ENCODE measurements at places on chromosomes 3 and 15. TPM values are rescaled to one million over a fixed set of nuclear protein-coding genes. Genes with fewer than 3 reads are reported as not detected.
A peak's percentile ranks its signal among the peaks of the same experiment; 100 is the strongest.

RAB43 gene
- 11.4 TPM for total RNA-seq

MDFIC2 gene
- total RNA-seq: not detected

CCR3 gene
- total RNA-seq: not detected

ELL3 gene
- total RNA-seq: 2.7 TPM

ADAMTSL3 gene
- total RNA-seq: not detected

LRRC3B gene
- 0.16 TPM for total RNA-seq

SPATA12 gene
- not detected for total RNA-seq

SLC9C1 gene
- 0.55 TPM for total RNA-seq

DNA sequence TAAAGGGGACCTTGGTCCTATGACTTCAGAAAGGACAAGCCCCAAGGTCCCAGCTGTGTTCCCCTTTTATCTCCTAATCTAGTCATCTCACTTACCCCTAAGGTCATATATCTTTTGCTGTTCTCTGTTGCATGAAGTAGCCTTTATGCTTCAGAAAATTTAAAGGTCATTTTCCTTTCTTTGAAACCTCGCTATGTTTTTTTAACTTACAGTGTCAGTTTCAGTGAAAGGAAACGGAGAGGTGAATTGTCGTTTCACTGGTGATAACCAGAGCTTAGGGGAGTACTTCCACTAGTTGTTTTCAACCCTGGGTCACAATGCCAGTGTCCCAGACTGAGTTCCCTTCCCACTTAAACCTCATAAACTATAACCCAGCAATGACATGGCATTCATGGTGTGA lies 357.4 kb downstream of the GAP43 start:
- DNase-seq: no peak

GRCh38 chr15:57477736-57478522 lies 101.6 kb downstream of the CGNL1 start:
- DNase-seq: no peak

- DNase-seq: no peak
These were observed 43.0 kb upstream of the UTS2B start for GRCh38 chr3:191373327-191373726.

DNA sequence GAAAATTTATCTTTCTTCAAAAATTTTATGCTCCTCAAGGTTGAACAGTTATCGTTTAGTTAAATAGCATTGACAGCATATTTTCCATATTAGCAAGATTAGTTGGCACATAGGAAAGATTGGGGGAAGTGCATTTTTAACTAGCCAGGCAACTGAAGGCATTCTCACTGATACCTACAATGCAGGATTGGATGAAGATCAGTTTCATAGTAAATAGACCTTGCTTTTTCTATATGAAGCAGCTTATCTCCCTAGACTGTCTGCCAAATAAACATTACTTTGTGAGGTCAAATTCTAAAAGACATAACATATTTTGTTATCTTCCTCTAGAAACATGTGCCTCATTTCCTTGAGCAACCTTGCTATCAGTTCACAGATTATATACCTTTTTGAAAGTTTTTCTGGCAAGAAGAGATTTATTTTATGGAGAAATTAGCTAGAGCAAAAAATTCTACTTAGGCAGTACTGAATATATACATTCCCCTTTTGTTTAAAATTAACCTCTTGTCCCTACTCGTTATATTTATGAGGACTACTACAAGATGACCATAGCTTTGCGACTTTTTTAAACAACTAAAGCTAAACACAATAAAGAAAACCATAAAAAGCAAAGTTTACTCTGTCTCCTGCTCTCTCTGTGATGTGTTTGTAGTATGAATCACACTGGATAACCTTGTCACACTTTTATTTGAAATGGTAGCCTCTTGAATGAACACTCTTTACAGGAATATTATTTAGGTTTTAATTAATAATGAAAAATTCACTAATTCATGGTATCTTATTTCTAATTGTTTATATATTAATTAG lies 654.9 kb upstream of the TBL1XR1 start:
- DNase-seq: no peak

GRCh38 chr3:132284781-132285619 lies 32.2 kb upstream of the ACP3 start:
- DNase-seq: no peak

- no peak for DNase-seq
These were observed 149.1 kb downstream of the NFKBIZ start for GRCh38 chr3:101998256-101998926.

GRCh38 chr3:30518181-30518864 lies 88.1 kb upstream of the TGFBR2 start:
- no peak for DNase-seq

DNA sequence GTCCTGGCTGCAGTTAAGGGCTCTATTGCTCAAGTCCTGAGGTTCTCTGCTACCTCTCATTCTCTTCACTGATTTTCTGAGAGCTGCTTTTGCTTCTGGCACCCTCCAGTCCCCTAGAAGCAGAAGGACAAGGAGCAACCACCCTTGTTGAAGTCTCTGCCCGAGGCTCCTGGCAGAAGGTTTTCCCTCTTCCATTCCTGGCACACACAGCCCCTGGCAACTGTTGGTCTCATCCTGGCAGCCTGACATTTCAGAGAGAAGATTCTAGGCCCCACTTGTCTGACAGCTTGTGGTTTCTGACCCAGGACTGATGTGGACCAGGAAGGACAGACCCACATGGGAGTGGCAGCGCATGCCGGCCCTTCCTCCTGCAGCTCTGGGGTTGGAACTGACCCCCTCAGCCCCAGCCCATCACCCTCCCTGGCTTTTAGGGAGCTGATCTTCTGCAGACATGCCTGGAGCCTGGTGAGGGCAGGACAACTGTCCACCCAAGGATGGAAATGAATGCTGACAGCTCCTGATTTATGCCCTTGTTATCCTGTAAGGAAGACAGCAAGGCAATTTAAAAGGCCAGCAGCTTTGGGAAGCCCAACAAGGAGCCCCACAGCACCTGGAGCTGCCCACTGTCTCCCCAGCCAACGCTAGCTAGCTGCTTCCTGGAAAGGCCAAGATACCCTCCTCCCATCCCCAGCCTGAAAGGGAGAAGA lies 13.0 kb upstream of the NTRK3 start:
- DNase-seq: no peak

GRCh38 chr3:36843065-36844051 lies 79.0 kb upstream of the DCLK3 start:
- DNase-seq: peak; percentile 37

GRCh38 chr3:191393146-191393545 lies 62.8 kb upstream of the UTS2B start:
- DNase-seq: no peak

Measured in neural crest cell (in vitro differentiated cells).